C1 segment of cervical spinal cord (tissue), 14 donors: ENCODE measurements at places on chromosomes 2 and 18.

- no peak for DNase-seq
These were observed 86.0 kb downstream of the OSBPL6 start for GRCh38 chr2:178280244-178280852.

- DNase-seq: no peak
These were observed 908 bp downstream of the STAT1 start for GRCh38 chr2:191012845-191013681.

GRCh38 chr18:72107647-72108383, 436.3 kb downstream of the CBLN2 start:
- no peak for DNase-seq

- DNase-seq: no peak
These were observed 692.3 kb downstream of the RNF144A start for GRCh38 chr2:7609556-7609955.

- DNase-seq: no peak
These were observed 3.4 kb downstream of the THADA start for GRCh38 chr2:43592443-43592842.

DNA sequence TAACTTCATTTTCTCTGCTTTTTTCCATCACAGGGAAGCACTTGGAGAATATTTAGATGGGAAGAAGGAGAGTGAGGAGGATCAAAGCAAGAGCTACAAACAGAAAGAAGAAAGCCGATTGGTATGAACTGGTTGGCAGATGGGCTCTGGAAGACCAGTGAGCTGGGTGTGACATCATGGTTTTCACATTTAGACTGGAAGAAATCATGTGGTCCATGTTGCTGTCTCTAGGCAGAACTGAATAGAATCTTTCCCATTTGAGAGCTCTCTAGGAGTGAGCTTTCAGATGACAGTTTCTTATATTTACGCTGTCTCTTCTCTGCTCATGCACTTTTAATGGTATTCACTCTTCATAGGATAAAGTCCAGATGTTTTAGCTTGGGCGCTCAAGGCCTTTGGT, 12.6 kb downstream of the DRC1 start:
- DNase-seq: no peak

- no peak for DNase-seq
These were observed 44.6 kb upstream of the ROCK2 start for GRCh38 chr2:11389052-11389420.

- DNase-seq: no peak
These were observed 1988.8 kb upstream of the PIK3C3 start for GRCh38 chr18:39966275-39966674.

- DNase-seq: peak; percentile 10
These were observed 46.0 kb upstream of the PAX8 start for GRCh38 chr2:113324684-113325160.

GRCh38 chr18:49920731-49921130, 107.4 kb upstream of the ACAA2 start:
- DNase-seq: no peak

DNA sequence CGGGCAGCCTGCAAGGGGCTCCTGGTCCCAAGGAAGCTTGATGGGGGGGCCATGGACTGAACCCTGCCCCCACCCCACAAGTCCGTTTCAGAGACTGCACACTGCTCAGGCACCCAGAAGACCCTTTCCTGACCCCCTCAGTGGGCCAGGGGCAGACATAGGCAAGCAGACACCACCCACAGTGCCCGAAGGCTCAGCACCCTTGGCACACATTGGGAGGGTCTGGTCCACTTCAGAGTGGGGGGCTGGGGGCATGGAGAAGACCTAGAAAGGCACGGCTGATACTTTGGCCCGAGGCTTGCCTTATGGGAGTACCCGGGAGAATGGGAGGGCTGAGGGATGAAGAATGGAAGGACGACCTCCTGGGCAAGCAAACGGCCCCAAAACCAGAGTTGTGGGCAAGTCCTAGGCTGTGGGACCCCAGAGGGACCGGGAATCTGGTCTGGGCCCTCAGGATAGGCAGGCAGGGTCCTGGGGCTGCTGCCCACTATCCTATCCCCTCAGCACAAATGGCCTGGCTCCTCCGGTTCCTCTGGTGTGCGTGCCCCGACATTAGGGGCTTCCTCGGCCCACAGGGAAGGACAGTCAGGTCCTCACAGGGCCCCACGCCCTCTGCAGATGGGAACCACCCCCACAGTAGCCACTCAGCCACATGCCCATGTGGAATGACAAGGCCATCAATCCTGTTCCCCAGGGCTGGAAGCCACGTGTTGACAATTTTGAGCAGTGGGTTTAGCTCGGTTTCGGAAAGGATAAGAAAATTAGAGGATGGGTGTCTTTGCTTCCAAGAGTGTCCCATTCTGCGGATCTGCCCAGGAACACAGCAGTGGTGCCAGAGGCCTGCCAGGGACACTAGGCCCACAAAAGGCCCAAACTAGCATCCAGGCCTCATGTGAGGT, 15.0 kb upstream of the GPC1 start:
- DNase-seq: no peak

- no peak for DNase-seq
These were observed 20.4 kb downstream of the CMPK2 start for GRCh38 chr2:6845312-6845711.

- DNase-seq: no peak
These were observed 82.0 kb downstream of the PMS1 start for GRCh38 chr2:189866296-189866695.

DNA sequence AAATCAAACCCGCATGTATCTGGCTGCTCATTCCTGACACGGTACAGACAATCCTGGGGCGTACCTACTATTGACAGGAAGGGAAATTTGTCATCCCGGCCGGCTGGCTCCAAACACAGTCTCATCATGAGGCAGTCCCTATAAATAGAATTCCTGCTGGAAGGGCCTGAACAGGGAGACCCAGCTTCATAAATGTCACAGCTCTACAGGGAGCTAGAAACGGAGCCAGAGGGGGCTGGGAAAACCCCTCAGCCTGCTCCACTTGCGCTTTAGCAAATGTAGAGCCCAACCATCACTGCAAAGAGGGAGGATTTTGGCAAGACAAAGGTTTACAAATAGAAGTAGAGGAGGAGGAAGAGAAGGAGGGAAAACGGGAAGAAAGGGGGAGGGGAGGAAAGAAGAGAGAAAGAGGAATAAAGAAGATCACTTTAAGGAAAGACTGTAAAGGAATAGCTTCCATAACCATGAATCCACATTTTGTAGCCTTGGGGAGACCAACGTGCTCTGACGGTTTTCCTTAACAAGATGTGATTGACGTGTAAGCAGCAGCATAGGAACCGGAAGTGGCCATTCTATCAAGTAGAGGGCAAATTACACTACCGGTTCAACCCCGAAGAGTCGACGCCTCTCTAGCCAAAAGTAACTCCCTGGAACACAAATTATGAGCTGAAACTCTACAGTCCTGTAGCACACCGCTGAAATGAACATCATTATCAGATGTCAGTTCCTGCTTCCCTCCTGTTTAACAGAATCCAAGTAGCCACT, 56.8 kb upstream of the TTN start:
- peak; percentile 11 for DNase-seq

DNA sequence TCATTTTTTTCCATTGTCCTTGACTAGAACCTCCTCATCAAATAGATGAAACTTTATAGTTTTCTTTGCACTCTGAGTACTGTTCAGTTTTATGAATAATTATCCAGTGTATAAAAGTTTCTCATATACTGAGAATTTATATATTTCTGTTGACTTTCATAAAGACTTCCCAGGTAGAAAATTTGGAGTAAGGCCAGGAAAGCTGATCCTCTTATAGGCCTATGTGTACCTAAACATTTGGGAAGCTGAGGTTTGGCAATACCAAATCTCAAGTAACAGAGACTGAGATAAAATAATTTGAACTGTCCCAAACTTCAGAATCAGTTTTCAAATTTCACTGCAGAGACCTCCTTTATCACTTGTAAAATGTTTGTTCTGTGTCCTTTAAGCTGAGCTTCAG, 43.4 kb downstream of the CCDC102B start:
- DNase-seq: no peak
